NCI-H2081 treated with DMSO at 0.1 percent for 48 hours (cell line): ENCODE measurements at places on chromosomes 6 and 20.

GRCh38 chr20:47748823-47749222 is 36.5 kb downstream of the SULF2 start:
- no peak for DNase-seq

DNA sequence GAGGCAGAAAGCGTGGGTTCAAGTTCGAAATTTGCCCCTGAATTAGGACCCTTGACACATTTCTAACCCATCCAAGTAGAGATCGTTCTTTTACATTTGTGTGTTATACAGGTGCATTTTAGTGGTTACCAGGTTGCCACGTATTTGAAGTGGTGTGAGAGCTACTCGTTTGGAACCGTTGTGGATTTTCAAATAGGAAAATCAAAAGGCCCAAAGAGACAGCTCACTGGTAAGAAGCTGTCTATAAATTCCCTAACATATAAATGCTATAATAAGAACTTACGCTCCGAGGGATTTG is 1.6 kb upstream of the REV3L start:
- no peak for DNase-seq

DNA sequence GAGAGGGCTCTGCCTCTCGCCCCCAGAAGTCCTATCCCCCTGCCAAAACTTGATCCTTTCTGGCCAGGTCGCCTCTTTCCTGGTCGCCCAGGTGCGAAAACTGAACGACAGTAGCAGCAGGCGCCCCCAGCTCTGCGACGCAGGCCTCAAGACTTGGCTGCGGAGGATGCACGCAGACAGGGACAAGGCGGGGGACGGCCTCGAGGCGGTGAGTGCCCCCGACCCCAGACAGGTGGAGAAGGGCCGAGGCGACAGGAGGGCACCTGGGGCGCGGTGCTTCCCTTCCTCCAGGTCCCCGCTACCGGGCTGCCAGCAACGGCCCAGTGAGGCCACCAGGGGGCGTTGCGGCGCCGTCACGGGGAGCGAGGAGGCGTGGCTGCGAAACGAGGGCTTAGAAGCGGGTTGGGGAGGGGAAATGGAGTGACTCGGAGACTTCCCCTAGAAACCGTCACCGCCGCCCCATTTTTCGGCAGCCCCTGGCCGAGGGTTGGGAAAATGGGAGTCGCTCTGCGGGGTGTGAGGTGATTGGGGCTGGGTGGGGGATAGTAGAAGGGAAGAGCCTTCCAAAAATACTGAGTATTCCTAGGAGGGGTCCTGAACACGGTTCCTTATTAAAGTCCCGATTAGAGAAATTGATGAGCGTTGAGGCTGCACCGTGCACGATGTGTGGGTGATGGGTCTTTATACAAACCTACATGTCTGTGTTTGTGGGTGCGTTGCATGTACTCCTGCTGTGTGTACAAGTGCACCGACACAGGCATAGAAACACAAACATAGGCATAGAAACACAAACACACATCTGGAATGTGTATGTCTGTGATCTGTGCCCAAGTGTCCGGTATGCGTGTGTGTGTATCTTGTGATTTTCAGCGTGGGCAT is 44.6 kb downstream of the ARHGAP40 start:
- no peak for DNase-seq

GRCh38 chr20:43744966-43745730 is 18.3 kb upstream of the GTSF1L start:
- no peak for DNase-seq

- no peak for DNase-seq
Measured at GRCh38 chr20:45863543-45864470, 6.4 kb downstream of the ZSWIM3 start.
